ENCODE measurements at places on chromosomes 16 and 17.

DNA sequence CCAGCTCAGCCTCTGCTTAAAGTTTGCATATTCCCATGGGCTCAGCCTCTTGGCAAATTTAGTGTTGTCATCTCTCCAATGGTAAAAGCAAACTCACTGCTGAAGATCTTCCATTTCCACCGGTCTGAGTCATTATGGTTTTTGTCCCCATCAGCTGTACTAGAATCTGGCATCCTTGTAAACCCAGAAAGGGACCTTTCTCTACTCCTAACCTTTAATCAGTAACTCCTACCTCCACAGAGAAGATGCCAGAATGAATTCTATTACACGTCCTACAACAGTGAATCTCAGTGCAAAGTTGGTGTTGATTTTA, 45.8 kb downstream of the ZNF652 start:
- no peak for DNase-seq

DNA sequence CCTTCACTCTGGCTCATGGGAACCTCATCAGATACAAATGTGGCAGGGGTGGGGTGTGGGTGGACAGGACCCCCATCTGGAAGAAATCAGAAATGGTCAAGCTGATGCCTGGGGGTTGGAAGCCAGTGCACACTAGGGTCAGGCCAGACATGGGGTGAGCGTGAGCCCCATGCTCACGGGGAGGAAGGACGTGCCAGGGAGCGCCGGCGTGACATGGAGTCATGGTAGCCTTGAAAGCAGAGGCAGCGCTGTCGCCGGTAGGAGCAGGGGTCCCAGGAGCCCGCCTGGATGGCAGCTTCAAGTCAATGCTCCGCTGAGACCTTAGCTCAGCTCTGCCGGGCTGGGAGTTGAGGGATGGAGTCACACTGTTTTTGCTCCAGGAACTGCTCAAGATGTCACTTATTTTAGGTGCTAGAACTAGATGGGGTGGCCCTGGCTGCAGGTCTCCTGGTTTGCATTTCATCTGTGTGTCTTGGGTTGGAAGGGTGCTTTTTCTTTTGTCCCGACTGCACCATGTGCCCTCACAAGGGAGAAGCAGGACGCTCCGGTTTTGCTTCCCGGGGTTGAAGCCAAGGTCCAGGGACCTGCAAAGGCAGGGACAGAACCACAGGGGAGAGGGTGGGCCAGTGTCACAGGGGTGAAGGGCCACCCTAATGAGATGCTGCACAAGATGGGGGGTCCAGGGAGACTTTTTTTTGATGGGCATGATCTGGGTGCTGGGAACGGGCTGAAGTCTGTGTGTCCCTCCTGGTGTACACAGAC, 51.4 kb downstream of the USP22 start:
- no peak for DNase-seq

GRCh38 chr16:46972429-46973206, 856 bp downstream of the DNAJA2 start:
- peak; percentile 63 for DNase-seq

- DNase-seq: no peak
These were observed 7.0 kb downstream of the TERF2 start for GRCh38 chr16:69378760-69379159.

- no peak for DNase-seq
These were observed 14.1 kb upstream of the ACSF3 start for GRCh38 chr16:89079434-89079980.

GRCh38 chr16:272633-273546, 2.9 kb downstream of the RGS11 start:
- no peak for DNase-seq
